T-helper 2 cell treated with Interferon-gamma antibody and Interleukin-4, amounts not matched to agents 5 μg/mL and 100 μg/mL, for 36 hours (primary cell): ENCODE measurements at places on chromosomes 16 and 17.

- no peak for DNase-seq
Measured at GRCh38 chr17:83082909-83083367, 3.5 kb downstream of the METRNL start.

DNA sequence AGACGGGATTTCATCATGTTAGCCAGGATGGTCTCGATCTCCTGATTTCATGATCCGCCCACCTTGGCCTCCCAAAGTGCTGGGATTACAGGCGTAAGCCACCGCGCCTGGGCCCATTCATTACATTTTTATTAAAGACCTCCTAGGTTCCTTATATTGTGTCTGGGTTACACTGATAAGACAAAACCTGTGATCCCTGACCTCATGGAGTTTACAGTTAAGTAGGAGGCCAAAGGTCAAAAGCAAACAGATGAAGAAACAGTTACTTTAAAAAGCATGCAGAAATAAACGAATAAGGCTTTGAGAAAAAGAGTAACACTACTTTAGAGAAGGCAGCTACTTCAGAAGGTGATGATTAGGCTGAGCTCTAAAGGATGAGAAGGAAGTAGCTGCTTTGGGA is 14.9 kb upstream of the HLF start:
- DNase-seq = no peak

DNA sequence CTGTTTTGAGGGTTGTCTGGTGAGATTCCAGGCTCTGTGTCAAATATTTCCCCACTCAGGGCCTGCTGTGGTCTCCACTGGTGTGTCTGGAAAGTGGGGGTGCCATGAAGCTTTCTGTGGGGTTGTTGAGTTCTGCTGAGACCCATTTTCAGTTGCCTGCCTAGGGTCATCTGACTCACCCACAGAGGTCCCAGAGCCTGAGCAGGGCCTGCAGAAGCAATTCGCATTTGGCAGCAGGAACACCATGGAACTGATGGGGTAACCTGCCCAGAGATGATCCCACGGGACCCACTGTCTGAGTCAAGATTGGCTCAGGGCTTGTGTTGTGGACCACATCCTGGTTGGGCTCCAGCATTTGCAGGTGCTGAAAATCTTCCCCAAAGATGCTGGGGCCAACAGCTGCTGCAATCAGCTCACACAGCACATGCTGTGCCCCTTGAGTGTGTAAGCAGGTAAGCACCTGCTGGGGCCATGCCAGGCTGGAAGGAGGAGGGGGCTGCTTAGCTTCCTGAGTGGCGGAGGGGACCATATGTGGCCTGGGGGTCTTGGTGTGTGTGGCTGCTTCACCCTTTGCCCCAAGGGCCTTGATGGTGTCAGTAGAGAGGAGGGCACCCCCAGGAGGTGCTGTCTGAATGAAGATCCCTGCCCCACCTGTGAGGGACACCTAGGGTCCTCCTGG is 1726.1 kb downstream of the TP53TG3F start:
- DNase-seq = no peak

- no peak for DNase-seq
Measured at GRCh38 chr16:23359092-23359760, 57.1 kb downstream of the SCNN1B start.

- DNase-seq = no peak
Measured at GRCh38 chr17:3890878-3891219, 2.0 kb downstream of the CAMKK1 start.

GRCh38 chr17:70668276-70668937 is 499.1 kb downstream of the KCNJ2 start:
- no peak for DNase-seq

GRCh38 chr16:48103591-48103990 is 52.2 kb downstream of the ABCC12 start:
- no peak for DNase-seq

DNA sequence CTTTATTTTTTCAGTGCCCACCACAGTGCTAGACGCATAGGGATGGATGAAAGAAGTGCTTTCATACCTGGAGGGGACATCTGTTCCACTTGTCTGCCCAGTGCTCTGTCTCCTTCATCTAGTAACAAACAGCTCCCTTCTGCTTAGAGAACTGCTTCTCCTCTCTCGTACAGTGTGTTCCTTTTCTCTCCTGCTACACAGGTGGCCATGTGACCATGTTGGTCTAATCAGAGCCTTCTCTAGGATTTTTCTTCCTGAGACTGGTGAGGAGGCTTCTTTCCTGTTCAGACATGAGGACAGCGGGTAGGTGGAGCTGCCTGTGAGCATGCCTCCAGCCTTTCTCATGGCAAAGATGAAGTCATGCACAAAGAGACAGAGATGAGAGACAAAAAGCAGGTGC is 182.7 kb downstream of the TMEM132E start:
- no peak for DNase-seq

GRCh38 chr16:49857423-49858181 is 1.7 kb upstream of the ZNF423 start:
- DNase-seq = peak; percentile 33

- no peak for DNase-seq
Measured at GRCh38 chr16:12440228-12440530, 363.5 kb downstream of the CPPED1 start.

GRCh38 chr17:74873874-74874614 is 1.2 kb upstream of the FDXR start:
- DNase-seq = no peak

DNA sequence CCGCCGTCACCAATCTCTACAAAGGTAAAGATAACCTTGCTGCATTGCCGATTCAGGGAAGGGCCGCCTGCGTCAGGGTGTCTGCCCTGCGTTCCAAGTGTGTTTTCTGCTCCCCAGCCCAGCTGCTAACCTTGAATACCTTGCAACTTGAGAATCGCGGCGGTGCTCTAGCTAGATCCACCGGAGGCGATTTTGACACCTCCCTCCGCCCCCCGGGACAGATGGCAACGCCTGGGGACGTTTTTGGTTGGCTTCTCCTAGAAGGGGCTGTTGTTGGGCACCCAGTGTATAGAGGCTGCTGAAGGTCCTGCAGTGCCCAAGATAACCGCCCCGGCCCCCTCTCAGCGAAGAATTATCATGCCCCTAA is 1.5 kb downstream of the HAPSTR1 start:
- DNase-seq = peak; percentile 13

DNA sequence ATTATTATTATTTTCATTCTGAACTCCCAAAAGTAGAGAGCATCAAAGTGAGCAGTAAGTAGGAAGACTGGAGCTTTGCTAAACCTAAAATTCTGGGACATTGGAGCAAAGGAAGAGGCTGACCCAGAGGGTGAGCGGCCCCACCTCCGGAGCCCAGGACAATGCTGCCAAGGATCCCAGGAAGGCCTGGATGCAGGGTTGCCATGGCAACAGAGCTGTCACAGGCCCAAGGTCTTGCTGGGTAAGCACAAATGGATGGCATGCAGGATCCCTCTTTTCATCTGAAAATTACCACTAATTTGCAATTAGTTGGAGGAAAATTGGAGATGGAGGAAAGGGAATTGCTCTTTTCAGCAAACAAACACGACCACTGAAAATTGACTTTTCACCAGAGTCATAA is 457.9 kb upstream of the CDH5 start:
- DNase-seq = no peak

- no peak for DNase-seq
Measured at GRCh38 chr17:68255151-68255550, 7.3 kb downstream of the AMZ2 start.

DNA sequence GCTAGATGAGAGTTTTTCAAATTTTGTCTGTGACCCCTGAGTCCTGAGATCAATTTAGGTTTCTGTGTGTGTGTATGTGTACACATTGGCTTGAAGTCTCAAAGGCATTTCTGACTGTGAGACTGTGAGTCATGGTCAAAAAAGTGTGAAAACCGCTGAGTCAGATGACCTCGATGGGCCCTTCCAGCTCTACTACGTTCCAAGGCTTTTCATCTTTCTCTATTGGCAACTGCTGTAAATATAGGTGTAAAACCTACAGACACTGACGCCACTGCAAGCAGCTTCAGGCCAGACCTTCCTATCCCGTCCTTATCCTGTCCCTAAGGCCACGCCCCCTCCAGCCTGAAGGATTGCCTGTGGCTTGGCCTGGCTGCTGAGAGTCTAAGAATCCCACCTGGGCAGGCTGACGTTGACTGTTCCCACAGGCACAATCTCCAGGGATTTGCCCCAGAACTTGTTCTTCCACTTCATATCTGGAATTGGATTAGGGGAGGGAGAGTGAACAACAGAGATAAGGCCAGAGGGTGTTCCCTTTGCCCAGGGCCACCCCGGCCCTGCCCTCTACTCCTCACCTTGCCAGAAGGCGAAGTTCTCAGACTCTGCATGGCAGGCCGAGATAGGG is 11.3 kb downstream of the OSBPL7 start:
- DNase-seq = no peak

GRCh38 chr16:76970087-76970744 is 220.8 kb upstream of the MON1B start:
- no peak for DNase-seq

- DNase-seq = no peak
Measured at GRCh38 chr17:48174833-48175523, 67.4 kb downstream of the SNX11 start.

DNA sequence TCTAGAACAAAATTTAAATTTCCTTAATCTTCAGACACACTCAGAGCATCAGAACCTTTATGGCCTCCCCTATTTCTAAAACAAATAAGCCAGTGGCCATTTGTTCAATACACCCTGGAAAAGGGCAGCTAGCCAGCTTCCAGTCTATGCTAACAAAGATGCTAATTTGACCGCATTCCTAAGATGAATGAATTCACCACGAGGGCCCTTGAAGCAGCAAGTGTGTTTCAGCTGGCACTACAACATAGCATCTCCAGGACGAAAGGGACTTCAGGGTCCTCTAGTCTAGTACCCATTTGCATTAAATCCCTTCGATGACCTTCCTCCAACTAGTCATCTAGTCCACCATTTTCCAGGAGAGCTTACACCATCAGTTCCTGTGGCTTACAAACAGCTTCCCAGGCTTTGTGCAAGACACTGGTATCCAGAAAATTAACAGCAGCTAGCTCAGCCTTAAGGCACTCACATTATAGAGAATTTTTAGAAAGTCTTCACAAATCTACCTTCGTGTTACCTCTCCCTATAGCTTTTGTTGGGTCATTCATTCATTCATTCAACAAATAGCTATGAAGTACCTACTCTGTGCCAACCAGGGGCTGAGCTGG is 10.9 kb downstream of the KRT37 start:
- DNase-seq = no peak

- no peak for DNase-seq
Measured at GRCh38 chr16:4378999-4379690, 7.5 kb downstream of the VASN start.

DNA sequence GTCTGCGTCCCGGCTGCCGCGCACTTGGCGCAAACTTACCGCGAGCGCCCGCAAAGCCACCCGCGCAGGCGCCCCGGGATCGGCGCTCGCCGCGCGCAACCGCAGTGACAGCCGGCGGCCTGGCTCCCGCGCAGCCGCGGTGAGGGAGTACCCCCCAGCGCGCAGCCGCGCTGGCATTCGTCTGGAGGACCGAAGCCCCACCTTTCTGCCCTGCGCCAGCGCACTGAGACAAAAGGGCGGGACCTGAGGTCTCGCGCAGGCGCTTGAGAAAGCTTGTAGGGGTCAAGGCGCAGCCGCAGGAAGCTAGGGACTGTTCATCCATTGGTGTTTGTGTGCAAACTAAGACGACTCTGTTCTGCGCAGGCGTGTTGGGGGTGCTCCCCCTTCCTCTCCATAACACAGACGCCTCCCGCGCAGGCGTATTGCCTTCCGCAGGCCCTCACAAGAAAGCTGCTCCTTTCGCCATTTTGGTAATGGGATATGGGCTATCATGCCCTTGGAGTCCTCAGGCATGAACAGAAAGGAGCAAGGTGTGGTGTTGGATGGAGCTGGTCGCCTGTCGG is at the start of gene PHF12:
Gene PHF12 (minus strand): TSS at position 91 of the 563 bp plus-strand sequence. CDS start 558 bp downstream, outside the sequence.
- DNase-seq = peak; percentile 100

DNA sequence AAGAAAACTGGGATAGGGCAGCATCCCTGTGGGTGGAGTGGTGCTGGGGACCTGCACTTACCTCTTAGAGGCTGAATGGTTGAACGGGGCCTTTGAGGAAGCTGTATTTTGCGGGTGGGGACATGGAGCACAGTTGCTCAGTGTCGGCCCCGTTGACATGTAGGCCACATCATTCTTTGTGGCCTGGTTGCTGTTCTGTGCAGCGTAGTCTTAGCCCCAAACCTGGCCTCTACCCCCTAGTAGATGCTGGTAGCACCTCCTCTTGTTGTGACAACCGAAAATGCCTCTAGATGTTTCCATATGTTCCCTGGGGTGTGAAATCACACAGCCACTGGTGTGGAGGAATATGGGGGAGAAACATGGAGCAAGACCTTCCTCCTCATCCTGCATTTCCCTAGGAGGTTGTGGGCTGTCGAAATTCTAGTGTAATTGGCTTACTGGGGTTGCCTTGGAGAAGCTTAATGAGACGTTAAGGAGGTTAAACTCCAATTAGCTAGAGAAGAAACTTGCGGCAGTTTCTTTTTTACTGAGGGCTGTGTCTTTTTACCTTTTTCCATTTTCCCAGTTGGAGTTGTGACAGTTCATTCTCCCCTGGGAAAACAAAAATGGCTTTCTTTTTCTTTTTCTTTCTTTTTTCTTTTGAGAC is 9.4 kb downstream of the ABCC1 start:
- DNase-seq = no peak

DNA sequence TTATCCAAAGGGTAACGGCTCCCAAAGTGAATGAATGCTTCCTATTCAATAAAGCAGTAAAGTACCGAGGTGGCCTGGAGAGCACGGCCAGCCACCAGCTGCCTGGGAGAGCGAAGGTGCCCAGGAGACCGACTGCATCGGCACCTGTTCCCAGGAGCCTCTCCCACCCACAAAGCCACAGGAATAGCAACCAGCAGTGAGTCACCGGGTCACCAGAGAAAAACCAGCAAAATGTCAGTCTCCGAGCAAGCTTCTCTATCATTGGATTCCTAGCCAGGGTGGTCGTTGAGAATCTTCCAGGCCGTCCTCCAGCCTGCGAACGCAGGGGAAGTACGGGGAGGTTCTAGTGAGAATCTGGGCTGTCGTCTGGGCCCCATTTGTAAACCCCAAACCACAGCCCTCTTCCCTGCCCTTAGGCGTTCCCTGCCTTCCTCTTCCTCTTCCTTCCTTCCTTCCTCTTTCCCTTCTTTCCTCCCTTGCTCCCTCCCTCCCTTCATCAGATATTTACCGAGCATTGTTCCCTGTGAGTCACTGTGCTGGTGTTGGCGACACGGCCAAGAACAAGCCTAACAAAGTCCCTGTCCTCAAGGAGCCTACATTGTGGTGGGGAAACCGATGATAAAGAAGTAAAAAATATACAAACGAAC is 114.6 kb downstream of the SLC39A11 start:
- no peak for DNase-seq

DNA sequence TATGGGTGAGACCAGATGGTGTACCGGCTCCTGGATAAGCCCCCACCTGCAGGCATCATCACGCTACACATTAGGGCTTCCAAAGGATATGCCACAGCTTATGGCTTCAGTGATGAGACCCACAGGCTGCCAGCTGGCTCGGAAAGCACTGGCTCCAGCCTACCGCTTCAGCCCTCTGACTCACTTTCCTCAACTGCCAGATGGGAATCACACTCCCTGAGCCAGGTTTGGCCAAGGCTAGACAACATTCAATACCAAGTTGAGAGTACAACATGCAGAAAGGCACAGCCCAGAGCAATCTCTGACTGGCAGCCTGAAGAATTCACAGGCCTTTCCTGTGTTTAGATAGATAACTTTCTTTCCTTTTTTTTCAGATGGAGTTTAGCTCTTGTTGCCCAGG is 10.3 kb downstream of the CENPV start:
- DNase-seq = no peak
